ENCODE measurements at places on chromosomes 11 and 22. TPM values are rescaled to one million over a fixed set of nuclear protein-coding genes. Genes with fewer than 3 reads are reported as not detected.

DNA sequence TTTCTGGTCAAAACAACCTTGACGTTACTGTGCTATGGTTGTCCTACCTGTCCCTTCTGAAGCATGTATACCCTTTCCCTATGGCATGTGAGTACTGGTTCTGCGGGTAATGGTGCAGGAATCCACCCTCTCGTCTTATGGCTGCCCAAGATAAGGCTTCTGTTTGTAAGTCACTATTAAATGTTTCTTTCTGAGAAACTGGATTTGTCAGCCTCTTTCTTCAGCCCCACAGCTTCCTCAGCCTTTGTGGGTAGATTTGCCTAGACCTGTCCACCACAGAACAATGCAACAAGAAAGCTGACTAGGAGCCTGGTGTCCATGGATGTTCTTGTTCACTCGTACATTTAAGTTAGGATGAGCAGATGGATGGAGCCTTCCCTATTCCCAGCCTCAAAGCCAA is 14.4 kb downstream of the MMP7 start:
- DNase-seq, result no peak

DNA sequence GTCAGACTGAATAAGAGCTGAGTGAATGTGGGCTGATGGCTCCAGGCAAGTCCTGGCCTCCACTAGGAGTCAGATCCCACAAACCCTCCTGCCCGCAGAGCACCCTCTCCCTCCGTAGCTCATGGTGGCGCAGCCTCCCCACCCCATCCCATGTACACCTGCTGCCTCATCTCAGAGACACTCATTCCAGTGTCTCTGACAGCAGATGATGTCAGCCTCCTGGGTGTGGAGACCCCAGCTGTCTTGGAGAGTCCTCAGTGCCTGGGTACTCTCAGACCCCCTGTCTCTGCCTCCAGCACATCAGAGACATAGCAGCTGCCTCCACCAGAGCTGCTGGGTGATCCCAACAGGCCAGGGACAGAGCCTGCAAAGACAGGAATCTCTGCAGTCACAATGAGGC is 9.5 kb downstream of the IGLL5 start:
- peak; percentile 89 for DNase-seq

DNA sequence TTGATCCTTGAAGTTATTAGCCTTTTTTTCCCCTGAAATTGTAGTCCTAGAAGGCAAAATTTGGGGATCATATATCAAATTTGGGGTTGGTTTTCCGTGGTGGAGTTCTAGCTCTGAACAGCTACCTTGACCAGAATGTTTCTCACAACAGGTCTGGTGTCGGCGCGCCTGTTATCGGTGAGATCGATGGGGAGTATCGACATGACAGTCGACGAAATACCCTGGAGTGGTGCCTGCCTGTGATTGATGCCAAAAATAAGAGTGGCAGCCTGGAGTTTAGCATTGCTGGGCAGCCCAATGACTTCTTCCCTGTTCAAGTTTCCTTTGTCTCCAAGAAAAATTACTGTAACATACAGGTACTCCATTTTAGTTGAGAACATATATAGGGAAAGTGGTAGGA is 9.9 kb upstream of the PHLDB1 start:
- DNase-seq, result no peak

DNA sequence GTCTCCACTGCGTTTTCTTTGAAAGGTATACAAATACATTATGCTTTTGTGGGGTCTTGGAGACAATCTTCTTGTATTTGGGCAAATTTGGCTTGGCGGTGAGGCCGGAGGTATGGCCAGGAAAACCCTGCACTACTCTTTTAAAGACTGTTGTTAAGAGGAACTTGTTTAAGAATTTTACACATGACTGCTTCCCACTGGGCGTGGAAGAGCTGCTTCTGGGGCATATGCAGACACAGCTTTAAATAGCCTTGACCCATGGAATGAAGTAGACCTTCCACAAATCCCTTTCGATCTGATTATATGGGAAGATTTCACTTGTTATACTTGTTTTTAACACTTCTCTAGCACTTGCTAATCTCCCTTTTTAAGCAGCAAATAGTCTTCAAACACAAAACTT is 453.6 kb downstream of the MN1 start:
- no peak for DNase-seq

The FAT3 gene
- 22.8 TPM for total RNA-seq

The SLC22A12 gene
- not detected for total RNA-seq

The OR52E2 gene
- not detected for total RNA-seq

The NCAM1 gene
- 160 TPM for total RNA-seq
